SK-N-SH (cell line): ENCODE measurements at places on chromosomes 5 and 9.

GRCh38 chr9:102985162-102985895 is 9.8 kb upstream of the CYLC2 start:
- DNase-seq: no peak

DNA sequence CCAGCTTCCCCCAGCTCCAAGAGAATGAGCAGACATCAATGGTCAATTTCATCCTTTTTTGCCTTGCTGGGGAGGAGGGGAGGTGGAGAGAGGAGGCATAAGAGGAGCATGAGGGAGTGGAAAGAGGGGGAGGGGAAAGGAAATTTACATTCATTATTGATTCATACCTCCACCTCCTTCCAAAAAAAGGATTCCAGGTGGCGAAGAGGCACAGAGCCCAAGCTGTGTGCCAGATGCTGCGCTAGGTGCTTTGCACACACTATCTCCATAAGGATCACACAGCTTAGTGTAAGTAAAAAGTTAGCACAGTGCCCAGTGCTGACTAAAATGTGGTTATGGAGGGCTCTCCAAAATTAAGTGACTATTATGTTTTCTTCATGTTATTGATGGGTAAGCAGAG is 11.0 kb downstream of the ASTN2 start:
- DNase-seq: no peak

DNA sequence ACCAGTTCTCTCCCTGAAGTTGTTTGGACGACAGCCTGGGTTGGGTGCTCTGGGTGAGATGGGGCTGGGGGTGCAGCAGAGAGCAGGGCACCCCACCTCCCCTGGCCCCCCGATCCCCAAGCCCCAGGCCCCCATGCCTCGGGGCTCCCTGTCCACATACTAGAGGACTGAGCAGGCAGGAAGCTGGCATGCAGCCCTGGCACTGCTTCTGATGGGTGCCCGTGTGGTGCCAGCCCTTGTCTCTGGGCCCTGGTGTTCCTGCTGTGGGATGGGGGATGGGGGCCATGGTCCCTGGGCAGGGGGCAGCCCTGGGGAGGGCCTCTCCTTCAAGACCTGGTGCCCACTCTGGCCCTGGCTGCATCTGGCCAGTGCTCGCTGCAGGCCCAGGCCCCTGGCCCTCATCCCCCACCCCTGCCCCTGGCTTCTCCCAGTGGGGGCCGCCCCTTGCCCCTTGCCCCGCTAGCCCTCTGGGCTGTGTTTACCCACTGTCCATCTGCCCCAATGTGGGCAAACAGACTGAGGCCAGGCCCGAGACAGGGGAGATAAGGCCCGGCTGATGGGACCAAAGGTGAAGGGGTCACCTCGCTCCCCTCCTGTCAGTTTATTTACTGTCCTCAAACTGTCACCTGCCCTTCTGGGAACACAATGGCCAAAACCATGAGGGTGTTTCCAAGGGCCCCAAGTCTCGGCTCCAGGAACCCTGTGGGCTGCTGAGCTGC is 67.3 kb upstream of the RXRA start:
- no peak for DNase-seq

DNA sequence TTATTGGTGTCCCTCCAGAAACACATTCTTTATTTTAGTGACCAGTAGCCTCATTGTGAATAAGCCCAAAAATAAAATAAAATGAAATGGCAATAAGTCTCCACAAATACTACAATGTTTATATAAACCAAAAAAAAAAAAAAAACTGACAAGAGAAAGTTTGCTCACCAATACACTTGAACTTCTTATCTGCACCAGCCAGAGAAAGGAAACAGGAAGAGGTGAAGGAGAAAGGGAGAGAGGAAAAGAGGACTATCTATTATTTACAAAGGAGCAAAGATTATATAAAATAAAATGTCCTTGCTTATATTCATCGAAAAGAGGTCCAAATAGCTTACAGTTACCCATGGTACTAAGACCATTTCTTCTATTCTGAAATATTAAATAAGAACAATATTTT is 176.4 kb upstream of the CCNG1 start:
- no peak for DNase-seq

- no peak for DNase-seq
Observed at GRCh38 chr5:112915831-112916230, 6.2 kb downstream of the REEP5 start.

- no peak for DNase-seq
Observed at GRCh38 chr5:116814626-116815385, 240.2 kb upstream of the SEMA6A start.

GRCh38 chr5:112373885-112374284 is 45.2 kb downstream of the EPB41L4A start:
- no peak for DNase-seq

- peak; percentile 89 for DNase-seq
Observed at GRCh38 chr9:130220352-130220751, 45.2 kb upstream of the HMCN2 start.

DNA sequence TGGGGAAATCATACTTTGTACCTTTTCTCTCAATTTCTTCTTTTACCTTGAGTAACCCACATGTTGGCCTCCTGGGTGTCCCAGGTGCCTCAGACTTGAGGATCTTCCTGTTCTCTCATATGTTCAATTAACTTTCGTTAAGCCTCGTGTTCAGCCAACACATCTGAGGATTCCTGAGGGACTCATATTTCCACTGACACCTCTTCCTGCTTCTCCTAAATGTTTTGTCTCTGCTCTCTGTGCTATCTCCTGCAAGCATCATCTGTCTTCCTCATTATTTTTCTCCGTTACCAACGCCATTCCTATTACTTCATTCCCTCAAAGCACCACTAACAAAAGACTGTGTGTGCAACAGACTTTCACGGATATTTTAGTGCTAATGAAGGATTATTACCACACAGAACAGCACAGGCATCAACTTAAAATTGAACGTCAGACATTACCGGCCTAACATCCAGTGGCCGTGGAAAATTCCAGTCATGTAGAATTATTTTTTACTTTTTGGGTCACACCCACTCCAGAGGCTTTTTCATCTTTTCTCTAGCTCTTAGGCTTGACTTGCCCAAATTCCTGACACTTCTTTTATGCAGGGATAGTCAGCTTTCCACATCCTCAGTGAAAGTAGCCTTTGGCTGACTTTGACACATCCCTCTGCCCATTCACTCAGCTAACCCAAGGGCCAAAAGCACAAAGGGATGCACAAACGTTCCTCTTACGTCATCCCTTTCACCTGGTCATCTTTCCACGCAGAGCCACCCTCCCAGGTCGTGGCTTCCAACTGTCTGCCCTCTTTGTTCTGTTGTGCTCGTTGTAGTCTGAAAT is 46.0 kb upstream of the OSMR start:
- DNase-seq: no peak

DNA sequence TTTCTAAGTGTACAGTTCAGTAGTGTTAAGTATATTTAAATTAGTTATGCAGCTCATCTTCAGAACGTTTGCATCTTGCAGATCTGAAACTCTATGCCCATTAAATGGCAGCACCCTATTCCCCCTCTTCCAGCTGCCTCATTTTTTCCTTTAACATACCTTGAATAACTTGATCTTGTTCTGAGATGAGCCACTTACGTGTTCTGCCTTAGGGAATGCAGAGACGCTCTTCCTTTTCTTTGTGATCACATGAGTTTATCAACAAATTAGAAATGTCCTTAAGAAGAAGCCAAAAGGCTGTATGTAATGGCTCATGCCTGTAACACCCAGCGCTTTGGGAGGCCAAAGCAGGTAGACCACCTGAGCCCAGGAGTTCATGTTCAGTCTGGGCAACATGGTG is 57.6 kb downstream of the SLC46A2 start:
- no peak for DNase-seq

- DNase-seq: no peak
Observed at GRCh38 chr5:141705469-141705868, 23.4 kb upstream of the ARAP3 start.

- no peak for DNase-seq
Observed at GRCh38 chr9:14281136-14281795, 32.7 kb downstream of the NFIB start.

DNA sequence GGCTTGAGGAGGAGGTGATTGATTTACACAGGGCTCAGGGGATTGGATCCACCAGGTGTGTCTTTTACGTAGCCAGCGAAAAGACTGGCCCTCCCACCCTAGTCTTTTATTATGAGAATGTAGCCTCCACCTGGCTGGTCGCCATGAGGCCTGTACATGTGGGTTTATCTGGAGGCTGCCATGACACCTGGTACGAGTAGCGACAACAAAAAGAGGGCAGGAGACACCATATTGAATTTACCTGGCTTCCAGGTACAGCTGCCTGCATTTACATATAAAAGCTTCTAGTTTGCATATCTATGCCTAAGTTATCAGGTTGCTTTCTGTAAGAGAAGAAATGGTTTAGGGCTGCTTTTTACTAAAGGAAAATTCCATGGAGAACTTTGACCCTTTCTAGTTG is 1173.7 kb upstream of the SEMA6A start:
- no peak for DNase-seq

- no peak for DNase-seq
Observed at GRCh38 chr5:175922192-175922885, 45.8 kb downstream of the THOC3 start.

DNA sequence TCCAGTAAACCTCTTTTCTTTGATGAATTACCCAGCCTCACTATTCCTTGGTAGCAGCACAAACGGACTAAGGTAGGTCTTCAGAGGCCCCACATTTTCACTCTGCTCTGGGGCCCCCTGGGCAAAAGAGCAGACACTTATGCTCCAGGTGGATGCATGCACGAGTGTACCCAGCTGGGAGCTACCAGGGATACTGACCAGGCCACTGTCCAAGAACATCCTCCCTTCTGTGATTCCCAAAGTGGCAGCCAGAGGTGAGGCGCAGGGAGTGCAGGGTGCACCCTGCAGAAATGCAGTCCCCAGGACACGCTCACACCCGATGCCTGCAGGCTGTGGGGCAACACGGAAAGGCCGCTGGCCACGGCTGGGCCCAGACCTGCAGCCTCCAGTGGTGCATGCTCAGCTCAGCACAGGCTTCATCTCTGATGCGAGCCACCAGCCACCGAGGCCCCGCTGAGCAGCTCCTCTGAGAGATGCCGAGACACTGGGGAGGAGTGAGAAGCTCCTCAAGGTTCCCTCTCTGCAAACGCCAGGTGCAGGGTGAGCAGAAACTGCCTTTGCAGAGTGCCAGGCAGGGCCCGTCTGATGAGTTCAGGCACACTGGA is 48.1 kb upstream of the OLFM1 start:
- no peak for DNase-seq

- no peak for DNase-seq
Observed at GRCh38 chr9:93210974-93211653, 27.2 kb downstream of the WNK2 start.

- no peak for DNase-seq
Observed at GRCh38 chr9:27569406-27569805, 3.9 kb downstream of the C9orf72 start.

DNA sequence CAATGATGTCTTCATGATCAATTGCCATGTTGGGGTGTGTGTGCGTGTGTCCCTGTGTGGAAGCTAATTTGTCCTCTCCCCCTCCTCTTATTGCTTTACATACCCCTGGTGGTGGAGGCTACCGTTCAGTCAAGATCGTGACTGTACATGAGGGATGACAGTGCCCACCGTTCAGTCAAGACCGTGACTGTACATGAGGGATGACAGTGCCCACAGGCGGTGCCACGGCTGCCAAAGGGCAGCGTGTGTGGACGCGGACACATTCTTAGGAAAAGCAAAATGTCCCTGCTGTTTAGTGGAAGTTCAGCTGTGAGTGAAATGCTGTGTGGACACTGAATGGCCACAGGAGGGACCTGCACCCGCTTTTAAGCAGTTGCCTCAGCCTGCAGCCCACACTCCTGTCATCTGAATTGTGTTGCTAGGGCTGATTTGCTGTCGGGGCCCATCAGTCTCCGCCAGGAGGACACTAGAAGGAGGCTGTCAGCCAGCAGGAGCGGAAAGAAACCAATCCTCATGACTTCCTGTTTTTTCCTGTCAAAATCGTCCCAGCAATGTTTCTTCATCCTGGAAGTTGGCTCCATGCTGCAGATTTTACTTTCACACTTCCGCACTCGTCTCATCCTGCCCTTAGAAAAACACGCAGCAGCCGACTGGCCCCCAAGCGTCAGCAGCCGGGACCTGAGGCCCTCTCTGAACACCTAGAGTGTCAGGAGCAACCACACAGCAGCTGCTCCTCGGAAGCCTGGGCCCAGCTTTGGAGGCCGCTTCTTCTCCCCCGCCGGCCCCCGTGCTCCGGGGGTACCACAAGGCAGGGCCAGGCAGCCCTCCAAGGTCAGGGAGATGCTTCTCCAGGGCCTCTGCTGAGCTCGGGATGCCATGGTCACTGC is 9.1 kb downstream of the OR2V1 start:
- peak; percentile 30 for DNase-seq

- no peak for DNase-seq
Observed at GRCh38 chr9:71162126-71162525, 40.7 kb upstream of the TRPM3 start.

GRCh38 chr9:79176014-79176697 is 395.6 kb upstream of the TLE4 start:
- DNase-seq: no peak

GRCh38 chr5:28779161-28779754 is 1740.9 kb upstream of the CDH9 start:
- no peak for DNase-seq

- peak; percentile 69 for DNase-seq
Observed at GRCh38 chr5:147223948-147224791, 10.7 kb upstream of the STK32A start.

DNA sequence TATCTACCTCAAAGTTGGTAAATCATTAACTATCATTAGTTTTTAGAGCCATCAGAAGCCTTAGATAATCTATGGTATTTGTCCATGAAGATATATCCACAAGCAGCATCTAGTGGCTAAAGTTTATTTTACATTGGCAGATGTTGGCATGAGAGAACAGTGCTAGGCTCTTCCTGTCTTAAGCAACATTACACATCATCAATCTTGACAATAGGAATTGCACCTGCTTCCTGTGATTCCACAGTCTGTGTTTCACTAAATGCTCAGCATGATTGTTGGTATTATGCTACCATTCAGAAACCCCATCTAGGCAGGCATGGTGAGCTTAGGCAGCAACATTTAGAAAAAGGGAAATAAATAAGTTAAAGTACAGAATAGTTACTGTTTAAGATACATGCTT is 246.6 kb downstream of the SLCO4C1 start:
- no peak for DNase-seq

DNA sequence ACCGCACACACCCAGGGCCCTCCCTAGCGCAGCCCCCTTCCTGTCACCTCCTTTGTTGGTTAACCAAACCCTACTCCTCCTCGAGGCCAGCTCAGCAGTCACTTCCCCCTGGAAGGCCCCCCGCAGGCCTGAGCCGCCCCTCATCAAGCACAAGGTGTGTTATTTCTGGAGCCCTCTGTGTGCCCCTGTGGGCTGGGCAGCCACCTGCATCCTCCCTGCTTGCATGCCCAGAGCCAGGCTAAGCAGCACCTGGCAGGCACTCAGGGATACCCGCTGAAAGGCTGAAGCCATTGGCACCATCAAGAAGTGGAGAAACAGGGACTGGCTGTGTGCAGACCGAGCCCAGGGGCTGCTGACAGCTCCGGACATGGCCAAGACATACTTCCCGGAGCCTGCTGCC is 121.8 kb downstream of the ZNF354C start:
- no peak for DNase-seq

DNA sequence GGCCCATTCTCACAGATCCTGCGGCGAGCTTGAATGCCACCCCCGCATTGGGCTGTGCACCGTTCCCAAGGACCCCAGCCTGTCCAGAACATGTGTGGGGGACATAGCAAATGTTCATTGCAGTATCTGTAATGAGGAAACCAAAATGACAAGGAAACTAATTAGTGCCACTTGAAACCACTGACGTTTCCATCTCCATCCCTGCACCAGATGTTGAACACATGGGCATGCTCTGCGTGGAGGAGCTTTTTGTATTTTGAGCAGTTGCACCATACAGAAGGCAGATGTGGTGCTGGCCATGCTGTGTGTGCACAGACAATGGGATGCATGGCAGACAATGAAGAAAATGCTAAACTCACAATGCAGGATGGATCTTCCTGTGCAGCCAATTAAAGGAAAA is 437.7 kb downstream of the SEMA5A start:
- peak; percentile 25 for DNase-seq
